ENCODE measurements at places on chromosomes 6 and 20.
A peak's percentile ranks its signal among the peaks of the same experiment; 100 is the strongest.

- no peak for ATAC-seq
Measured at GRCh38 chr6:165999279-165999678, 168.4 kb downstream of the TBXT start.

DNA sequence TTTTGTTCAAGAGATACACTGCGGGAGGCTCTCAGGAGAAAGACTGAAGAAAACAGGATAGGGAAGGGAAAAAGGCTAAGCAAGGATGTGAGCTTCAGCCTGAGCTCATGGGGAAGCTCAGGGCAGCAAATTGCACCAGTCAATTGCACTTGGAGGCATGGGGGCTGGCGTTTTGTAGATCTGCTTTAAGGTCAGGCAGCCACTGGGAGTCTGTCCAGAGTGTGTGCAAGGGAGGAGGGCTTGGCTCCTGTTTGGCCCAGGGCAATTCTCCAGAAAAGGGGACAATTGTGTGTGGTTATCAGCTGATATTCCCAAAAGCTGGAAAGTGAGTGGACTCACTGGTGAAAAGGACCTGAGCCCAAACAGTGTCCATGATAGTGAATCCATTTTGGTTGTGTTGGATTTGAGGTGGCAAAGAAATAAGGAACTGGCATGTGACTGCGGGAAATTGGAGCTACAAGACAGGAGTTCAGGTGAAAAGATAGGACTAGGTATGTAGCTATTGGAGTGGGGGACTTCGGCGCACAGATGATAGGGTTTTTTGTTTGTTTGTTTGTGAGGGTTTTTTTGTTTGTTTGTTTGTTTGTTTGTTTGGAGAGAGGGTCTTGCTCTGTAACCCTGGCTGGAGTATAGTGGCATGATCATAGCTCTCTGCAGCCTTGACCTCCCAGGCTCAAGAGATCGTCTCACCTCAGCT lies 22.3 kb upstream of the IER3 start:
- no peak for ATAC-seq

- no peak for ATAC-seq
Measured at GRCh38 chr6:149459761-149460160, 25.1 kb downstream of the ZC3H12D start.

DNA sequence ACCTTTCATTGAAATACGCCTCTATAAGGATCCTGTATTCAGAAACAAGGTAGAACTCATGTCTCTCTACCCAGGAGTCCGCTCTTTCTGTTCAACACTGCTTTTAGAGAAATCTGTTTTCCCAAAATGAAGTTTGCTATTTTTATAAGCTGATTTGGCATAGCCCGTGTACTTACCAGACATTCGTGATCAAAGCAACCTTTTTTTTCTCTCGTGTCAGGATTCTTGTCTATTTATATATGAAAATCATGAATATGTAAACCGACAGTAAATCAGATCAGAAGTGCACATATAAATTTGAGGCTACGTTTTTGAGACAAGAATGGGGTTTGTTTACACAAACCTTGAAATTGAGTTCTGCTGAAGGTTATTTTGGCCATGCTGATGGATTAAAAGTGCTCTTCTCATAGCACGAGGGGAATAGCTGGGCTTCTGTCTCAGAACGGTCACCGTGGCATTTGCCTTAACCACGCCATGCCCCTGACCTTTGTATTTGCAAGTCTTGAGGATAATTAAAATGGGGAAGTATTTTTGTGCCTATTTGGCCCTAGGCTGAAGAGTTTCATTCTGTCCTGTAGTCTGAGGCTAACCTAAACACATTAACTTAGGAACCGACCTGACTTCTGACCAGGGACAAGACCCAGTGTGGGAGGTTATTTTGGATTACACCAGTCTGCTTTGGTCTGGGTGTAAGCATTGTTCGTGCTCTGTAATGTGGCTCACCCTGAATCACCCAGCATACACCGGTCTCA lies 118.6 kb downstream of the MAP3K4 start:
- no peak for ATAC-seq

DNA sequence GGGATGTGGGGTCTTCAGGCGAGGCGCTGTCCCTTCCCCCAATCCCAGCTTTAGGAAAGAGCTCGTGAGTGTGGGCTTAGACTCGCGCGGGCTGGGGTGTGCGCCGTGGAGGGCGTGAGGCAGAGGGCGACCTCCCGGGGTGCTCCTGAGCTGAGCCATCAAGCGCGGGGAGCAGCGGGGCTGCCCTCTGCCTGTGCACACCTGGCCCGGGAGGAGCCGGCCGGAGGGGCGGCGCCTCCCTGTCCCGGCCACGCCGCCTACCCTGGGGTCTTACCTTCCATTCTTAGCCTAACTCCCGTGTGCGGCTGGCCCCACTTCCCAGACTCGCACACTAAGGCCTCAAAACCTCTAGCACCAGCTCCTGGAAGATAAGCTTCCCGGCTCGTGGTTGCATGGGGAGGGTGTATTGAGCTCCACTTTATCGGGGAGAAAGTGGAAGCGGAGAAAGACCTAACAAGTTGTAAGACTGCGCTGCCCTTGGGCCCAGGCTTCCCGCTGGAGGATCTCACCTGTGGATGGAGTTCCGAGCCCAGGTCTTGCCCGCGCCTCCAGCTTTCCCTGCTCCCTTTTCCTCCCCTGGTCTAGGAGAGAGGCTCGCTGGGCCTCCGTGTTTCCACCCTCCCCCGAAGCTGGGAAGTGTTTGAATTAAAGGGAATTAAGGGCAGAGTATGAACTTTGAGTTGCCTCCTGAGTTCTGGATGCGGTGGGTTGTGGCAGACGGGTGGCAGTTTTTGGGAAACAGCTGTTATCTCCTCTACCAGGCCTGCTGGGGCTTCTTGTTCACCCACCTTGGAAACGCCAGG lies 1.2 kb downstream of the DNMT3B start:
- ATAC-seq: peak; percentile 29

DNA sequence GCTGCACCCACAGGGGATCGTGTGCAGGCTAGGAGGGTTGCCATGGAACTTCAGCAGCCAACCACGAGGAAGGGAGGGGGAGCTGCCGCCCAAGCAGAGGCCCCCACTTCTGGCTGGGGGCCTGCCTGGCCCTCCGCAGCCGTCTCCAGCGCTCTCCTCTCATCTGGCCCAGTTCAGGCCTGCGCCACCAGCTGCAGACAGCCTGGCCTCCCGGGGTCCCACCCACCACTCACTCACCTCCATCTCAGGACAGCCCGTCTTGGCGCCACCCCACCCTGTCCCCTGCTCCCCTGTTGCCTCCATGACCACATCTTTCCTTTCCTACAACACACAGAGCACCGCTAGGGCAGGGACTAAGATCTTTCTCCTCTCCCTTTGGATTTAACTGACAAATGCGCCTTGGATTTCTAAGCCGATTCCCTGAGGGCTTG lies 98.7 kb downstream of the ANKRD60 start:
- no peak for ATAC-seq

DNA sequence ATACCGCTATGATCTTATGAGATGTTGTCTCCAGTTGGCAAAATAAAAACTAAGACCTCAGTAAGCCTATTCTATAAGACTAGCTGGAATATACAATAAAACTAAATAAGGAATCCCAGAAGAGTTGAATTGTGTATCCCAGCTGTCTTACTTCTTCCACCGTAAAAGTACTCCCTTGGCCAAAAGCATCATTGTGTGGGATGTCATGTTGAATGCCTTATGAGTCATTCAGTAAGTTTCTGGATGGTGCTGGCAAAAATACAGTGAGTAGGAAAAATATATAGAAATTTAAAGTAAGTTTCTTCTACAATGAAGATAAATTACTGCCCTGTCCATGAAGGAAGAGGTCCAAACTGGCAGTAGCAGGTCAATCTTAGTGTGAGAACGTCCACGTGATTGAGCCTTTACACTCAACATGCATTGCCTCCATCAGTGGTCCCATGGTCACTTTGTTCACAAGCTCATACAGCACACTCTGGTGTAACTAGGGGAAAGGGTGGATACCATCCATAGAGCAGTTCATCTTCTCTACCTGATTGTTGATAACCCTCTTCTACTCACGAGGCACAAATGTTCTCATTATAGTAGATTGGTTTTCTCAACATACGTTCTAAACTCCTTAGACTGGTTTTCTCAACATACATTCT lies 13.7 kb upstream of the ZNF318 start:
- no peak for ATAC-seq

- ATAC-seq: no peak
Measured at GRCh38 chr6:16993396-16993795, 108.5 kb upstream of the STMND1 start.

DNA sequence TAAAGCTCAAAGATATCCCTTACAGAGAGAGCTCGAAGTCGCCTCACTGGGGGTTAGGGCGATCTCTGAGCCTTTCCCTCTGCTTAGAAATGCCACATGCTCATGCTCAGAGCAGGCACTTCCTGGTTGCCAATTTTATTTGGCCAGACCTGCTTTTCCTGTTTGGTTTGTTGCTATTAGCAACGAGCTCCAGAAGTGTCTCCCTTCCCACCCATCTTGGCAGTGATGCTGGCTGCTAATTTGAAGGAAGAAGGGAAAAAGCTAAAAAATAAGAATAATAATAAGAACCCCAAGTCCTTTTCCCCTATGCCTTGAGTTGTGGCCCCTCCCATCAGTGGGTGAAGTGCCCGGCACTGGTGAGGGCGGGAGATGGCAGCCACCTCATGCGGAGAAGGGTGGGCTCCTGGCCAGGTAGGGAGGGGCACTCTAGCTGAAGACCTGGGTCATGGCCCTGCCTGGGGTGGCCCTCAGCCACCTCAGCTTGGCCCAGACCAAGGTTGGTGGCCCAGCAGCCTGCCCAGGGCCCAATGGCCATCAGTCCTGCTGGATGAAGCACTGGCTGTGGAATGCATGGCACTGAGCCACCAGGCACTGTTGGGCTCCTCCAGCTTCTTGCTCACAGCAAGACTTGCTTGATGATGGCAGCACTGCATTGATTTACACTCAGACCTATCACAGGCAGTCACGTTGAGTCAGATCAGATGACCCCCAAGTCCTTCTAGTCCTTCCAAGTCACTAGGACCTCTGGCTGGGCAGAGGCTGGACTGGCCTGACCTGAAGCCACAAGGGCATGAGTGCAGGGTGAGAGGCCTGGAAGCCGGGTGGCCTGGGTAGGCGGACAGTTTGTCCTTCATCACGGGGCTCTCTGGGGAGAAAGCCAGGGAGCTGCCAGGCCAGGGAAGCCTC lies 79.0 kb downstream of the SYNJ2 start:
- peak; percentile 84 for ATAC-seq

DNA sequence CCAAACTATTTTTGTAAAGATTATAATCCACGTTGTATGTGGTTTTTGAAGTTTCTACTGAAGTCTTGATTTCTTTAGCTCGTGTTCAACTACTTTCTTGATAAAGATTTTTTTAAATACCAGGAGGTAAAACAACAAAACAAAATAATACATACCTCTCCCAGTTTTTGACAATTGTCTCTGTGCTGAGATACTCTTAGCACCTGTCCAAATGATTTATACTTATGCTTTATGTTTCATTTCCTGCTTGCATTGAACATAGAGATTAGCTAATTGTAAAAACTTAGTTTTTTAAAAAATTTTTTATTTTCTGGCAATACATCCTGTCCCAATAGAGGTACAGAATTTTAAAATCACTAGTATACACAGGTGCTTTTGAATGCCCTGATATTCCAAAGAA lies 506.9 kb upstream of the ADGRB3 start:
- no peak for ATAC-seq

GRCh38 chr6:82216549-82216948 lies 31.0 kb downstream of the IBTK start:
- ATAC-seq: no peak

DNA sequence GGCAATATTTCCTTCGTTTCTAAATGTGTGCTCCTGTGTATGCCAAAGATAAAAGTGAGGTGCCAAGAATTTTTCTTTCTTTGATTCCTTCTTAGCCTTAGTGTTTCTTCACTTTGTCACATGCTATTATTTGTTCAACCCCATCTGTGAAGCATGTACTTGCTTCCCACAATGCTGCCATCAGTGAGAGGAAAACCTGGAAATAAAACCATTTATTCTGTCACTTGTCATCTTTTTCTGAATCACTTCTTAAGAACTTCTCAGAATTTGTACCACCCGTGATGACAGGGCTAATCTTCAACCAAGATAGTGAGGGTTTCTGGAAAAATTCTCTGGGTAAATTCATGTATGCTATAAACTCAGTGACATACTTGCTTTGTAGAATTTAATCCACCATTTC lies 450.1 kb downstream of the COL12A1 start:
- no peak for ATAC-seq

DNA sequence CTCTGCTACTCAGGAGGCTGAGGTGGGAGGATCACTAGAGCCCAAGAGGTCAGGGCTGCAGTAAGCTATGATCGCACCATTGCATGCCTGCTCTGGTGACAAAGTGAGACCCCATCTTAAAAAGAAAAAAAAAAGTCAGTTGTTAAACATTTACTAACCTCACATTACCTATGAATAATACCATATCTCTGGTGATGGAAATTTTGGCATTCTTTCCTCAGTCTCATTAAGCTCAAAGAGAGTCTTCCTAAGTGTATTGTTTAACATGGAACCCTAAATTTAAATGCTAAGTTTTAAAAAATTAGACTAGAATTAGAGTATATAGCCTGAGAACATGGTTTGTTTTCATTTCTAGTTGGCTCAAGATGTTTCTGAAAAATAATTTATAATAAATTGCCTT lies 11.3 kb upstream of the BFSP1 start:
- no peak for ATAC-seq

DNA sequence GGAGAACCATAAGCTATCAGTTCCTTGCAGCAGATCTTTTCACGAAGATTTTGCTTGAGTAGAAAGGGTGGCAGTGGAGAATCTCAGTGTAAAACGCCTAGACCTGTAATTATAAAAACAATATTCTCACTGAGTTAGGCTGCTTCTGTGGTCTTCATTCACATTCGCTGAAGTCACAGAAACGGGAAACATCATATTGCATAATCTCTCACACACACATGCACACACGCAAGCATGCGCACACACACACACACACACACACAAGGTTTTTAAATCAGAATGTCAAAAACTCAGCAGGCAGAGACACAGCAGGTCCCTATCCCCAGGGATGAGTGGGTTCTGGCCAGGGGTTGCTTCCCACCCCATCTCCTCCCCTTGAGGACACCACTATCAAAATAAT lies 175.5 kb downstream of the ATXN1 start:
- ATAC-seq: no peak

DNA sequence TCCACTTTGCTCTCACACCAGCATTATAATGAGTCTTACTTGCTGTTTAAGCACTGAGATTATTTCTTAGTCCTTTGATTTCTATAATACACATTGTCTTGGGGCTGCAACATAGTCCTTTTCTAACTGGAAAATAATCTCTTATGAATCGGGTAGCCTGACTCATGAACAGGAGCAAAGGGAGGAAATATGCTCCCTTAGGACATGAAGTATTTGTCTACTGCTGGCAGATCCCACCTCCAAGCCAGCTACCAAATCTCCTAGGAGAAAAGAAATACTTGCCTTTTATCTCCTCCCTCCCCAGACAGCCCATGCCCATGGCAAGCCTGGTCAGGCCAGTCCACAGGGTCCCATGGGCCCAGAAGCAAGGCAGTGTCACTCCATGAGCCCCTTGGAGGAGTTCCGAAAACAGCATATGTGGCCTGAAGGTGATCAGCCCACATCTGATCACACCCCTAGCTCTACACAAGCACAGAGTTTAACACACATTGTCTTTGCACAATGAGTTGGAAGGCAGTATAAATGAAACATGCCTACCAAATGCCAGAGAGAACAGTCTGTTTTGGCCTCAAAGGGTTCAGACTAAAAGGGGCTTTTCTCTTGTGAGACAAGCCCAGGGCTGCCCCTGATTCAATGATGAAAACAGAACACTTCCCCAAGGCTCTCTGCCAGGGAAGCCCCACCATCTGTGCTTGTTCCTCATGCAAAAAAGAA lies 37.1 kb upstream of the SLC4A11 start:
- ATAC-seq: no peak

- no peak for ATAC-seq
Measured at GRCh38 chr20:56687061-56687460, 58.0 kb downstream of the TFAP2C start.

- ATAC-seq: no peak
Measured at GRCh38 chr6:161333410-161333809, 59.5 kb upstream of the AGPAT4 start.

- no peak for ATAC-seq
Measured at GRCh38 chr6:57283106-57283505, 34.3 kb upstream of the PRIM2 start.
